Left cardiac atrium (tissue), 4 donors: ENCODE measurements at places on chromosomes 2 and 18. TPM values are rescaled to one million over a fixed set of nuclear protein-coding genes. Genes with fewer than 3 reads are reported as not detected.

Gene TCF23
- total RNA-seq, result not detected

Gene NYAP2
- total RNA-seq, result not detected

Gene CCL20
- total RNA-seq, result not detected

Gene AP1S3
- total RNA-seq, result 1.0 TPM

Gene ABCG5
- not detected for total RNA-seq

Gene ANKRD30BL
- not detected for total RNA-seq

Gene KCTD18
- 9.1 TPM for total RNA-seq

Gene EML6
- total RNA-seq, result 0.62 TPM

Gene FAM237A
- not detected for total RNA-seq

Gene HAAO
- total RNA-seq, result 3.4 TPM

Gene PLA2R1
- total RNA-seq, result 4.2 TPM

Gene SPAG16
- 18.6 TPM for total RNA-seq

Gene MDH1B
- 0.80 TPM for total RNA-seq

Gene MSTN
- total RNA-seq, result 0.12 TPM

Gene MOGAT1
- total RNA-seq, result 0.50 TPM

Gene APLF
- 5.5 TPM for total RNA-seq

Gene UGT1A3
- total RNA-seq, result not detected

Gene CRYBA2
- not detected for total RNA-seq

Gene GATA6
- 43.9 TPM for total RNA-seq

Gene NPHP1
- 2.9 TPM for total RNA-seq

Gene ADRA2B
- 1.6 TPM for total RNA-seq

Gene C18orf32
- total RNA-seq, result 50.4 TPM

Gene SH3BP4
- total RNA-seq, result 27.0 TPM

Gene CHST9
- total RNA-seq, result 0.44 TPM

Gene PTRHD1
- total RNA-seq, result 19.8 TPM

Gene RGPD3
- total RNA-seq, result 0.12 TPM

Gene SH2D6
- total RNA-seq, result 0.29 TPM

Gene CXCR1
- total RNA-seq, result 0.97 TPM
